ENCODE measurements at places on chromosomes 6 and 20.

DNA sequence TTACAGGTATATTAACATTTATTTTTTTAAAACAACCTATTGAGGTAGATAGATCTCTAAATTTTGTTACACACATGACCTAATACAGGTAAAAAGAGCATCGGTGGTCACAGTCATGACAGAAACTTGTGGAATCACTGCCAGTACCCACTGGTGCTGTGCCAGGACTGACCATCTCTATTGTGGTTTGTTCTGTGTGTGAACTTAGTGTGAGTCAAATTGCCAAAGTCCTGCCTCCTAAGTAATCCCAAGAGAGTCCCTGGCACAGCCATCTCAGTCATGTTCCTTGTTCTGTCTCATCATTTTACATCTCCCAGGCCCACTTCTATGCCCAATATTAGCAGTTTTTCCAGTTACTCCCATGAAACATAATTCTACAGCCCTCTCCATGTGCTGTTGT, 21.4 kb downstream of the GSTA2 start:
- DNase-seq, result no peak

- no peak for DNase-seq
Observed at GRCh38 chr6:30761791-30762429, 17.6 kb upstream of the IER3 start.

DNA sequence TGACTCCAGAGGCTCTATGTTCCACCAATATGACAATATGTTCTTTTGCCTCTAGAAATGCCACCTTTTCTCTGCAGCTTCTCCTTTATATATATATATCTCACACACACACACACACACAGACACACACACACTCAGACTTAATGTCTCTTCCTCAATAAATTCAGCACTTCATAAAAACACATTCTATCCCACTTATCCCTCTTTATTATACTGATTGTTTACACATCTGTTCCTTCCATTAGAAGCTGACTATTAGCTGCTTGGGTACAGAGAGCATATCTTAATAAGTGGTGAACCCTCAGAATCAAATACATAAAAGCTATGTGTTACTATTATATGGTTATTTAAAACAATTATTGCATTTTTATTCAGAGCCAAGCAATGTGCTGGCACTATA, 23.3 kb downstream of the NRSN1 start:
- no peak for DNase-seq

DNA sequence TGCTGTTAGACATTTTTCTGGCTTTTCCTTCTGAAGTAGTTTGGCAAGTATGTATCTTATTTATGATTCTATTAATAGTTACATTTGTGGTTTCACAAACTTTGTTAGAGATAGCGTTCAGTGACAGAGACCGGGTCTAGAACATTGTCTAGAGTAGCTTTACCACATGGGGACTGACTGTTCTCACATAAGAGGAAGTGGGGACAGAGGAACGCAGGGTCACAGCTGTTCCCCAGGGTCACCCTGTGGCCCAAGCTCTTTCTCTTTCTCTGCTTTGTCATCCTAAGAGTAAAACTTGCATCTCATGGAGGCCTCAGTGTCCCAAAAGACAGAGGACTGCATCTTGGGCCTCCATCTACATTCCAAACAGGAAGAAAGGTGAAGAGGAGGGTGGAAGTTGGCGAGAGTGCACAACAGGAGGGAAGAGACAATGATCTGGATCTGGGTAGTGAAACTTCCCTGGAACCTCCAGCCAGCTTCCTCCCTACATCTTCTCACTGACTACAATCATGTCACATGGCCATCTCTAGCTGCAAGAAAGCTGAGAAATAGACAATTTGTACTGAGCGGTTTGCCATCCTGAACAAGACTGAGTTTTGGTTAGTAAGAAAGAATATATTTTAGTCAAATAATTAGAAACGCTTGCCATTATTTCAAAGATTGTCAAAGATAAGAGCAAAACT, 645.8 kb upstream of the ARID1B start:
- no peak for DNase-seq

DNA sequence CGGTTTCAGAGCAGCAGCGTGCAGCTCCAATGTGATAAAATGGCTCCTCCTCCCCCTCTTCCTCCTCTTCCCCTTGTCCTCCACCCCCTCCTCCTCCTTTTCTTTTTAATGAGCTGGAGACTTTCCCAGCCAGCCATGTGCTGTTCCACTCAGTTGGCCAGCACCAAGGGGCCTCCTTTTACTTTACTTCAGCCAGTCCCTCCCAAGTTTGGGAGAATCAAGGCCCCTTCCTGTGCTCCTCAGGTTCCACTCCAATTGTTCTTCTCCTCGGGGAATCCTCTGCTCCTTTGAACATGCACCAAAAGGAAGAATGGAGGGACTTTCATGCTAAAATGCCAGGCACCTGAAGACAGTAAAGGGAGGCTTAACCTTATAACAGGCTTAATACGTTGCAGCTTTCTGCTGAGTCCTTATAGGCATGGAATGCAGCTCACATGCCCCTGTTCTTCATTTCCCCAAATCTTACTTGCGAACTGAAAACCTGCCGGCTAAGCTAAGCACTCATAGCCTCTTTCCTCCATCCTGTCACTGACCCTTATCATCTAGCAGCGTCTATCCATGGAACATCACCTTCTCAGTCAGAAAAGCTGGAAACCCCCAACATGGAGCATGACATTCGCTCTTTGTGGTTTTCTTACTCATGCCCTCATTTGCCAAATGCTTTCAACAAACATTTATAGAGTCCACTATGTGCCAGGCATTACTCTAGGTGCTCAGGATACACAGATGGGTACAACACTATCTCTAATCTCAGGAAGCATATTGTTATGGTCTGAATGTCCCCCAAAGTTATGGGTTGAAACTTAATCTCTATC, 170.6 kb downstream of the PHACTR1 start:
- DNase-seq, result peak; percentile 42

GRCh38 chr20:35506872-35507638, 22.4 kb downstream of the C20orf173 start:
- DNase-seq, result no peak

- no peak for DNase-seq
Observed at GRCh38 chr6:169668203-169668847, 33.5 kb downstream of the WDR27 start.

- no peak for DNase-seq
Observed at GRCh38 chr20:45949542-45950329, 15.3 kb downstream of the PCIF1 start.

GRCh38 chr6:55969526-55969925, 94.1 kb upstream of the BMP5 start:
- no peak for DNase-seq

DNA sequence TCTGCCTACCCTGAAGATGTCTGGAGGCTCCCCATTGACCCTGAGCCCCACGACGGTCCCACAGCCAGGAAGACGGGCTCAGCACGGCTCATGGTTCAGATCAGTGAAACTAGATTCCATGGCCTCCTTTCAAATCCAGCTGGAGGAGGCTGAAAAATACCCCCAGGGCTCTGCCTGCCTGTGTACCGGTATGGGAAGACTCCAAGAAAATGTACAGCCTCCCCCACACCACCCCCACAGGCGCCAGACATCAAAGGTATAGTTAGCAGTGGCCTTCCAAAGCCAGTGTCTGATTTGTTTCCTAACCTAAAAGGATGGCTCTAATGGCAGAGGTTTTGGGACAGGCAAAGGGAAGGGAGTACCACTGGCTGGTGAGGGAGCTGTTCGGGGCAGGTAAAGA, 86.2 kb upstream of the SNAP25 start:
- no peak for DNase-seq

DNA sequence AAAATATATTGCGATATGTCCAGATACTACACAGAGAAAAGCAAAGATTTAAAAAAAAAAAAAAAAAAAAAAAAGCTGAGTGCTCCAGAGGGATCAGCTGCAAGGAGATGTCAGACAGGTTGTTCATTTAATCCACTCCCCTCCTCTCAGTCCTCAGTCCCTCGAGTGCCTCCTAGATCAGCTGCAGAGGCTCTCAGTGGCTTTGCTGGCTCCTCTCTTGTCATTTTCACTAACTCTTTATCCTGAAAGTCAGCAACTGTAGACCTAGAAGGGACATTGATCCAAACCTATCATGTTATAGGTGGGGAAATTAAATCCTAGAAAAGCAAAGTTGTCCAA, 61.6 kb downstream of the KIAA0319 start:
- no peak for DNase-seq

DNA sequence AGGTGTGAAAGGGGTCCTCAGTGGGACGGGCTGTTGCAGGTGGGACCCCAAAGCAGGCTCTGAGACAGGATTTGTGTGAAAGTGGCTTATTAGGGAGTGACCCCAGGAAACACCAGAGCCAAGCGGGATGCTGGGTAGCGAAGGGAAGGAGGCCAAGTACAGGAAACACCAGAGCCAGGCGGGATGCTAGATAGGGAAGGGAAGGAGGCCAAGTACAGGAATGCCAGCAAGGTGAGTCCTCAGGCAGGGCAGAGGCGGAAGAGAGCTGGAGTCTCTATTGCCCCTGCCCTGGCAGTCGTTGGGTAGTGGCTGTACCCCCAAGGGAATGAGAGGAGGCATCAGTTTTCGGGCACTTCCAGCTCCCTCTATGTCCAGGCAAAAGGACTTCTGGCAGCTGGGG, 30.5 kb upstream of the TGM2 start:
- DNase-seq, result peak; percentile 27

- DNase-seq, result peak; percentile 92
Observed at GRCh38 chr6:55578537-55579363, at the start of gene HMGCLL1. Gene HMGCLL1 (minus strand): TSS chr6:55579192. CDS start chr6:55579055, 137 bp downstream.

- peak; percentile 81 for DNase-seq
Observed at GRCh38 chr6:161370880-161371279, 97.0 kb upstream of the AGPAT4 start.

GRCh38 chr6:127114214-127114760, 4.2 kb upstream of the RSPO3 start:
- DNase-seq, result no peak

DNA sequence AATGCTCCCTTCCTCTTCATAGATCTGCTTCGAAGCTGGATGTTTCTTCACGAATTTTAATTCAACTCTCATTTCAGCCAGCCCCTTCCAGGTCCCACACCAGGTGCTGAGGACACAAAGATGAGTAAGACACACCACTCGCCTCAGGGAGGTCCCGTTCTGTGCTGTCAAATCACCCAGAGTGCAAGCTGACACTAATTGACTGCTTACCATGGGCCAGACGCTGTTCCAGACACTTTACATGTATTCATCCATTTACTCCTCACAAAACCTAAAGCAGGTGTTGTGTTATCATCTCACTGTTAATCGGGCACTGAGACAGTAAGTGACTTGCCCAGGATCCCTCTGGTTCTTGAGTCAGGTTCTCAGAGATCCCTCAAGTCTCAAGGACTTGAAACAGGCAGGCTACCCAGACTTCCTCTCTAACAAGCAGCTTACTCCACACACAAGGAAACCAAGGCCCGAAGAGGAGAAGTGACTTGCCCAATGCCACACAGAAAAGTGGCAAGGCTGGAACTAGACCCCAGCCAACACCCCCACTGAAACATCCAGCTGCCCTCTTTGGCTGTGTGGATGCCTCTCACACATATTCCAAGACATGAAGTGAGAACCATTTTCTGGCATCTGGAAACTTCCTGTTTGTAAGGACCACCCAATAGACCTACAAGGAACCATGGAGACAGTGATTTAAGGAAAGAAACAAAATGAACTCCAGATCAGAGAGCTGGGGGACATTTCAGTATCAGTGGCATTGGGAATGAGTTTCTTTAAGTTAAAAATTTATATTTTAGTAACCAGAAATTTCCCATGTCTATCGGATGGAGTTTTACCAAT, 174.5 kb downstream of the CDC5L start:
- no peak for DNase-seq

DNA sequence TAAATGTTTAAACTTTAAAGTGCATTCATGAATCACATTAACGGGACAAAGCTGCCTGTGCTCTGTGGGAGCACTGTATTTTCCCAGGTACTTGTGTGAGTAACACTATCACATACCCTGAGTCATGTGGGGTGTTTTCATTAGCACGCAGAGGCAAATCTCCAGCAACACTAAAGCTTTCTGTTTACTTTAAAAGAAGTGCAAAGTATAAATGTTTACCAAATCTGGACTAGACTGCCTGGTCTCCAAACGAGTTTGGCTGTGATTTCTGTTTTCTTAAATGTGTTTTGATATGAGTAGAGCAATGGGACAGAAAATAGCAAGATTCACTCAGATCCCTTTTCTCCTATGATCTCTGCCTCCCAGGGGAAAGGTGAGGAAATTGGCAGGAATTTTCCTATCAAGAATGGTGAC, 28.8 kb upstream of the RIPPLY2 start:
- no peak for DNase-seq
